ENCODE measurements at places on chromosomes 11 and 22. TPM values are rescaled to one million over a fixed set of nuclear protein-coding genes. Genes with fewer than 3 reads are reported as not detected.

Gene C11orf52
- 0.47 TPM for total RNA-seq

- no peak for DNase-seq
Measured at GRCh38 chr11:10268746-10269488, 25.1 kb downstream of the SBF2 start.

- DNase-seq, result no peak
Measured at GRCh38 chr22:50085211-50085972, at the start of gene MLC1. Gene MLC1, minus strand, starts transcription at chr22:50085426. Its CDS starts 524 bp downstream, at chr22:50084902.

- peak; percentile 24 for DNase-seq
Measured at GRCh38 chr11:119694334-119694733, 34.7 kb downstream of the NECTIN1 start.

Gene CABP4
- total RNA-seq, result 1.0 TPM

Gene CPT1B
- total RNA-seq, result 7.5 TPM

DNA sequence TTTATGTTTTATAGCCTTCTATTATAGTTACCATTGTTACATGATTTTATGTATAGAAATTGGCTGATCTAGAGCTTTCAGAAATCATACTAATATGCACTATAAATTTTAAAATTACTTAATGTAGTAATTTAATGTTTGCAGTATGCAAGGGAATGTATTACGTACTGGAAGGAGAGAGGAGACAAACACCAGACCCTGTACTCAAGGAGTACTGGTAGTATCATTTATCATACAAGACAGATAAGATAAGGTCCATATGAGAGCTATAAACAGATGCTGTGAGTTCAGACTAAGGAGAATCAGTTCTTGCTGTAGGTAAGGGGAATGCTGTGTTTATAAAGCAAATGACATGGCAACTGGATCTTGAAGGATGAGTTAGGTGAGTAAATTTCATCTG lies 765 bp downstream of the BCO2 start:
- no peak for DNase-seq

GRCh38 chr11:65113839-65114238 lies 2.2 kb downstream of the TM7SF2 start:
- no peak for DNase-seq

Data from dermis blood vessel endothelial cell (primary cell).